H54 (cell line): ENCODE measurements at places on chromosomes 16 and 17.

DNA sequence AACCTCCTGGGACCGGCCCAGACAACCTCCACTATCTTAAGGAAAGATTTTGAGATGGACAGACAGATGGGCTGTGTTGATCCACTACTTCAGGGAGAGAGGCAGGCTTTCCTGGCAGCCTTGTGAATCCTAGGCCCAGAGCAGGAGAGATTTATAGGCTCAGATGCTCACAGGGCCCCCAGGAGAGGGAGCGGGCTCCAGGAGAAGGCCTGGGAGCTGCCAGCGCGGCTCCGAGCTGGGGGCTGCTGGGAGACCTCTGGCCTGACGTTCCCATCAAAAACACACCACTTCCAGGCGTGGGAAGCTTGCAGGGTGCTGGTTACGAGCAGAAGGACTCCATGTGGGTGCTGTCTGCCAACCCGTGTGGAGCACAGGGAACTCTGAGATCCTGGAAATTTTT, 53.2 kb downstream of the MYH11 start:
- DNase-seq: no peak

DNA sequence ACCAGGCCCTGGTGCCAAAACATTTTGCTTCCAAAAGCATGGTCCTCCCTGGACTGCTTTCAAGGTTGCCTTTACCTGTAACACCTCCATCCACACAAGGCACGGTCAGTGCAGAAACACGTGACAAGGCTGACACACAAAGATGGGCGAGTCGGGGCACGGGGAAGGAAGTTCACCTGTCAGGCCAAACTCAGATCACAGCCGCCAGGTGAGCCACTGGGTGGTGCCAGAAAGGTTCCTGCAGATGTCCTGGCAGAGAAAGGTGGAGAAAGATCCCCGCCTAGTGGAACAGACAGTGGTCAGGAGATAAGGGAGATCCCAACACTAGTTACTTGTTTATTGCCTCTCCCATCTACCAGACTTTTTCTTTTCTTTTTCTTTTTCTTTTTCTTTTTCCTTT, 155.3 kb downstream of the AIPL1 start:
- no peak for DNase-seq

DNA sequence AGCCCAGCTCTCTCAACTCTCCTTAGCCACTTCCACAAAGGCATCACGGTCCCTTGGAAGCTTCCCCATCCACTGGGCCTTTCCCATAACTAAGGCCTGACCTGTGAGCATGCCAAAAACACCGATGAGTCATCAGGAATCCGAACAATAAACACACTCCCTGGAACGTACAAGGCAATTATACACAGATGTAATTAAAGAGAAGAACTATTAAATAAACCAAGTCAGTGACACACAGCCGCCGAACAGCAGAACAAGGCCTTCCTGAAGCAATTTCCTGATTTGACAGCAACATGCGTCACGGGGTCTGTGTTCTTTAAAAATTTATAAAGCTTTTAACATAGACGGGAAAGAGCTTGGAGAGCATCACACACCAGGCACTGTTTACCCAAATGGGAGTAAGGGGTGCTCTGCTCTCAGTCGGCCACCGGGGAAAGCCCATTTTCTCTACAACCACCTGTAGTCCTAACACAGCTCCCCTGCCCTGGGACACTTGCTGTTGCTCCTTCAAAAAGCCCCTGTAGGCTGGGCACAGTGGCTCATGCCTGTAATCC, 29.4 kb downstream of the COG7 start:
- DNase-seq: peak; percentile 47

DNA sequence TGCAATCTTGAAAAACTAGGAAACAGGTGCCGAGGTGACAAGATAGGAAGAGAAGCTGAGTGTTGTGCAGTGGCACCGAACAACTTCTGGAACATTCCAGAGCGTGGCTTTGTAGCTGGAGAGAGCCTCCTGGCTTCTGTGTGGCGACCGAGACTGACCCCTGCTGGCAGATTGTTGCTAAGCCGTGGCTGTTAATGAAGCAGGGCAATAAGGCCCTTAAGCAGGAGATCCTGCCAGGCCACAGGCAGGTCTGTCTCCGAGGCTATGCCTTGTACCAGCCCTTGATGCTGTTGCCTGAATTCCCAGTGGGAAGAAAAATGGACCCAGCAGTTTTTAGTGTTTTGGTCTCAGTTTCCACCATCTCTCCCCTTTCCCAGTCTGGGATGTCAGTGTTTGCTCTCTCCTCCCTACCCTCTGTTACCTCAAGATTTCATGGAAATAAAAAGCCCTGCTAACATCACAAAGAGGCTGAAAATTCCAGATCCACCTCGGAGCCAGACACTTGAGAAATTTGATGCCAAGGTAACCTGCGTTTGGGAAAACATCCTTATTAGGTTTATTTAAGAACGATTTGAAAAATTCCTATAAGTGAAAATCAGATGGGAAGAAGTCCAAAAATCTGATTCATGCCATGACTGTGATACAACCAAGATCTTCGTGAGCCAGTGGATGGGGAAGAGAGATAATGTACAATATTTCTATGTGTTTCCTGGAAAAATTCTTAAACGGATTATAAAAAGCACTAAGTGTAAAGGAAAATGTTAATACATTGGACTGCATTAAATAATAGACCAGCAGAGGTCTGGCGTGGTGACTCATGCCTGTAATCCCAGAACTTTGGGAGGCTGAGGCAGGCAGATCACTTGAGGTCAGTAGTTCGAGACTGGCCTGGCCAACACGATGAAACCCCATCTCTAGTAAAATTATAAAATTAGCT, 265.1 kb downstream of the PRKCA start:
- peak; percentile 63 for DNase-seq

DNA sequence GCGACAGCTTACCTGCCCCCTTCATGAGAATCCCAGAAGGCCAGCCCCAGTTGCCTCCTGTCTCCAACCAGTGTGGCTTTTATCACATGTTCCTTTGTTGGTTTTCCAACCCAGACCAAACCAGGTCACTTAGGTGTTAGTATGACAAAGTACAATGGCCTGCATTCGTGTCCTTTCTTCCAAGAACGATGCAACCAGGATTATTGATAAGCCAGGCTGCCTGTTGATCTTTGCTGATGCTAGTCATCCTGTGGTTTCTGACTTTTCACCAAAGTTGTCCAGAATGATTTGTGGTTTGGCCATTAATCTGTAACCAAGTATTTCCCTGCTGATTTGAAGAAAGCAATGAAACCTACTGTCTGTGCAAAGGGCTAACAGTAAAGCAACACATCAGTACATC, 191.4 kb downstream of the CYLD start:
- no peak for DNase-seq

DNA sequence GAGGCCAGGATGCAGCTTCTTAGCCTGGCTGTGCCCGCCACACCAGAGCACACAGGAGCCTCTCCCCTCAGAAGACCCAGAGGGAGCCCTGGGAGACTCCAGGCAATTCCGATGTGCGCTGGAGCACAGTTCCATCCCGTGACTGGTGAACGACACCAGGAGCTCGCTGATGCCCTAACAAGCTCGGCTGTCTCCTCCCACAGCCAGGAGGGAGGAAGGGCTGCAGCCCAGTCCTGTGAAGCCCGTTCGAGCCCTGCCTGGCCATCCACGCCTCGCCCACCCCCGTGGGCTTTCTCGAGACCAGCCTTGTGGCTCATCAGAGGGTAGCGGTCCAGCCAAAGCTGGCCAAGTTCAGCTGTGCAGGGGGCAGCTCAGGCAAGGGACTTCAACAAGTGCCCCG, 21.8 kb upstream of the RASD1 start:
- DNase-seq: no peak

GRCh38 chr17:7216242-7217112, 3.2 kb downstream of the DLG4 start:
- no peak for DNase-seq

DNA sequence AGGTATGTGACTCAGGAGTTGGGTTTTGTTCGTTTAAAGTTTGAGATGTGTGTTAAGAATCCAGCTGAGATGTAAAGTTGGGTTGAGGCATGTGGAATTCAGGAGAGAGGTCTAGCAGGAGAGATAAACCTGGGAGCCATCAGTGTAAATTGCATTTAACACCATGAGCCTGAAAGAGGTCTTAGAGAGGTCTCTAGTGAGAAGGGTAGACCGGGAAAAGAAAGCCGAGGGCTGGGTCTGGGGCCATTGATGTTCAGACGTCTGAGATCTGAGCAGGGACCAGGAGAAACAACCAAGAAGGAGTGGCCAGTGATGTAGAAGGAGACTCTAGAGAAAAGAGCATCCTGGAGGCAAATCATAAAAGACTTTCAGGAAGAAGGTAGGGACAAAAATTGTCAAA, 44.1 kb upstream of the PIRT start:
- DNase-seq: no peak

DNA sequence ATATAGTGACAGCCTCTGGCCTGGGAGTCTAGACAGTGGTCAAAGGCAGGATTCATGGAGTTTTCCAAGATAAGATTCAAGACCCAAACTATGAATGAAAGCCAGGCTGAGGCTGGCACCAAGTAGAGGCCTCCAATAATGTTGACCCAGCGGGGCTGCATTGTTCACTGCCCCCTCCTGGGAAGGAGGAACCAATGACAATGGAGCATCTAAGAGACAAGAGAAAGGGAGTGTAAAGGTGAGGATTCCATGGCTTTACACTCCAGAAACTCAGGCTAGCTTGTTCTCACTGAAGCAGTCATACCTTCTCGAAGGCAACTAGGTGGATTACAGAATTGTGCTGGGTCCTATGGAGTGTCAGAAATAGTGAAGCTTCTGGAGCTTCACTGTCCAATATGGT, 380.3 kb downstream of the WWOX start:
- DNase-seq: no peak
